ENCODE measurements at places on chromosomes 12 and 14.
A peak's percentile ranks its signal among the peaks of the same experiment; 100 is the strongest.

GRCh38 chr14:69101331-69101826, 51.5 kb downstream of the DCAF5 start:
- no peak for DNase-seq

DNA sequence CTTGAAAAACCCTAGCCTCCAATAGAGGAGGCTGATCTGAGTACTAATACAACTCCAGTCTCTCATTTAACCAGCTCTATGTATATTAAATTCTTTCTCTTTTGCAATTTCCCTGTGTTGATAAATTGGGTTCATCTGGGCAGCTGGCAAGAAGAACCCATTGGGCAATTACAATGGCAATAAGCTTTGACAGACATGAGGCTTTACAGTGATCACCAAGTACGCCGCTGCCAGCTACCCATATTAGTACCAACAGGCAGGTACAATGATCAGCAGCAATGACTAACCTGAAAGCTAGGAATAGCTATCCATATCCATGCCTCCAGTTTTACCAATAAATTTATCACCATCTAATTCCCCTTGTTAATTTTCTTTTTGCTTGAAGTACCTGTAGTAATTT, 54.5 kb downstream of the OSBPL8 start:
- no peak for DNase-seq

- DNase-seq = no peak
Measured at GRCh38 chr14:54577494-54577893, 10.6 kb downstream of the SAMD4A start.

- no peak for DNase-seq
Measured at GRCh38 chr12:89827592-89827991, 119.0 kb upstream of the ATP2B1 start.

DNA sequence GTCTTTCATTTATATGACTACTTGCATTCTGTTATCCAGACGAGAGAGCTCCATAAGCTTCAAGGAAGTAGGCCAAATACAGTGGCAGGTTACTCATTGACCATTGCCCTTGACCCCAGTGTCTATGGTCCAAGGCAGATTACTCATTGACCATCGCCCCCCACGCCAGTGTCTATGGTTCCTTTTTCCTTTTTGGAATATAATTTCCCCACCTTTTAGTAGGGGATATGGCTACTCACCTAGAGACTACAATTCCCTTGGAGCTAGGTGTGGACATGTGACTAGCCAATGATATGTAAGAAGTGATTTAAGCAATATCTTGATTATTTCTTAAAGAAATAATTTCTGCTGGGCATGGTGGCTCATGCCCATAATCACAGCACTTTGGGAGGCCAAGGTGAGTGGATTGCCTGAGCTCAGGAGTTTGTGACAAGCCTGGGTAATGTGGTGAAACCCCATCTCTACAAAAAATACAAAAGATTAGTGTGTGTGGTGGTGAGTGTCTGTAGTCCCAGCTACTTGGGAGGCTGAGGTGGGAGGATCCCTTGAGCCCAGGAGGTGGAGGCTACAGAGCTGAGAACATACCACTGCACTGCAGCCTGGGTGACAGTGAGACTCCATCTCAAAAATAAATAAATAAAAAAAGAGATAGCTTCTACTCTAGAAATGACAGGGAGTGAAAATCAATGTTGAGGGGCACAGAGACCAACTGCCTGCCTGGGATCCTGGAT, 32.6 kb downstream of the SIX4 start:
- DNase-seq = no peak

- DNase-seq = no peak
Measured at GRCh38 chr14:99603471-99604277, at the start of gene CCDC85C. Gene CCDC85C (minus strand): TSS chr14:99604207. CDS start chr14:99603959, 248 bp downstream.

- DNase-seq = no peak
Measured at GRCh38 chr12:71036526-71036925, 116.0 kb upstream of the PTPRR start.

DNA sequence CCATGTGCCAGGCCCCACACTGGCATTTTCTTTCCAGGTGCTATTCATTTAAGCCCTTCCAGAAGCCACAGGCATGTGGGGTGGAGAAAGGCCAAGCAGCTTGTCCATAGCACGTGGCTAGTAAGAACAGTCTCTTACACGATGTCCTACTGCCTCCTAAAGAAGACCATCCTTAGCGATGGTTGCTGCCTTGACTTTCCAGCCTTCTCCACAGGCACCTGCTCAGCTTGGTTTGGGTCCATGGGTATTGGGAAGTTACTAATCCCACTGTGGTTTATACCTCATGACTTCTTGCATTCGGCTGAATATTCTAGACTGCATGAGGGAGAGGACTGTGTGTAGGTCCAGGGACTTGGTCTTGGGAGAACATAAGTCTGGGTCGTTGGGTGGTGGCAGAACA, 49.2 kb downstream of the NINJ2 start:
- DNase-seq = no peak

- no peak for DNase-seq
Measured at GRCh38 chr14:26078561-26078960, 519.3 kb downstream of the NOVA1 start.

DNA sequence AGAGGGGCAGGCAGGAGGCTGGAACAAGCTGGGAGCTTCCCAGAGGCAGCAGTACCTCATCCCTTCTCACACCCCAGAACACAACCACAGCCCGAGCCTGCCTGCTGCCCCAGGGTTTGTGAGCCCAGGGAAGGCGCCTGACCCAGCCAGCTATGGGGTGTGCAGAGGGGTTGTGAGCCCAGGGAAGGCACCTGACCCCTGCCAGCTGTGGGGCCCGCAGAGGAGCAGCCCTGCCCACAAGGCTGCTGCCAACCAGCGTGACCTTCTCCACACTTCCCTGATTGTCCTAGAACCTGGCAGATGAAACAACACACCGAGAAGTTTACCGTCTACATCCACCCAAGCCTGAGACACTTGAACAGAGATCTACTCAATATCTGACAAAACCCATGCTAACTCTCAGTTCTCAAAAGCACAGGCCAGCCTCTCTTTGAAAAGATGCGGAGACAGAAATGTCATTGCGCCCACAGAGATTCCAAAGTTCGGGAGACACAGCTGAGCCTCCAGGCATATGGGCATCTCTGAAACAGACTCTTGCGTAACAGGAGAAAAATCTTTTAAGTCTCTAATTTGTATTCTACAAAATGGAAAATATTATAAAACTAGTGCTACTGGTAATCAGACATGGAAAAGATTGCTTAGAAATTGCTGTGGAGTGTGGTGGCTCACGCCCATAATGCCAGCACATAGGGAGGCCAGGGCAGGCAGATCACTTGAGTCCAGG, 47.3 kb downstream of the SFSWAP start:
- DNase-seq = no peak

- DNase-seq = no peak
Measured at GRCh38 chr12:65432114-65432513, 153.6 kb downstream of the MSRB3 start.

DNA sequence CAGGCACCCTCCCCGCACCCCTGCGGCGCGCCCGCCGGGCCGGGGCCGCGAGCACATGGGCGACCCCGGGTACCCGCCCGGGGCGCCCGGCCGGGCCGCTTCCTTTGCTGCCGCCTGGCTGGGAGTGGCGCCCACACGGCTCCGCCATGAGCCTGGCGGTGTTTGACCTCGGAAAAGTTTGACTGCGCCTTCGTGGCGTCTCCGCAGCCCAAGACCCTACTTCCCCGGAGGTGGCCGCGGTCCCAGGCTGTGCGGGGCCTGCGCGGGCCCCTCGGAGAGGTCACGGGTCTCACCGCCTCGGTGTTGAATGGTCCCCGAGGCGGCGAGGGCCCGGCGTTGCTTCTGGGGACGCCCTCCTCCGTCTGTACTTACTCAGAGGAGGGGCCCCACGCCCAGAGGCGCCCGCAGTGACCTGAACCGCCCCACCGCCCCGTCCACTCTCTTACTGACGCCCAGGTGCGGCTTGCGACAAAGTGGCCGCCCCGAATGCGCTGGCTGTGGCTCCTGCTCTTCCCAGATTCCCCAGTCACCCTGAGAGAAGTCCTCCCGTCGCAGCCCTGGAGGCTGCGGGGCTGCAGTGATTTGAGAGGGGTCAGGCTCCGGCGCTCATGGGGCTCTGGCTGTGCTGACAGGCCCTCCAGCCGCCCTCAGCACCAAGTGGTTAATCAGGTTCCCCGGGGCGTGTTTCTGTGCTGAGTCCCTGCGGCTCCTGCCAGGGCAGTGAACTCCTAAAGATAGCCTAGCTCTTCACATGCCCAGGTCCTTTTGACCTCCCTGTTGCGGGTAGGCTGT, 5.8 kb downstream of the KMT5A start:
- peak; percentile 60 for DNase-seq

- DNase-seq = no peak
Measured at GRCh38 chr12:19485240-19485639, 45.9 kb downstream of the AEBP2 start.

- no peak for DNase-seq
Measured at GRCh38 chr12:51869931-51870330, 18.0 kb upstream of the ANKRD33 start.

- no peak for DNase-seq
Measured at GRCh38 chr14:85325134-85326017, 204.6 kb upstream of the FLRT2 start.

- DNase-seq = no peak
Measured at GRCh38 chr12:65827827-65828231, 3.5 kb downstream of the HMGA2 start.

DNA sequence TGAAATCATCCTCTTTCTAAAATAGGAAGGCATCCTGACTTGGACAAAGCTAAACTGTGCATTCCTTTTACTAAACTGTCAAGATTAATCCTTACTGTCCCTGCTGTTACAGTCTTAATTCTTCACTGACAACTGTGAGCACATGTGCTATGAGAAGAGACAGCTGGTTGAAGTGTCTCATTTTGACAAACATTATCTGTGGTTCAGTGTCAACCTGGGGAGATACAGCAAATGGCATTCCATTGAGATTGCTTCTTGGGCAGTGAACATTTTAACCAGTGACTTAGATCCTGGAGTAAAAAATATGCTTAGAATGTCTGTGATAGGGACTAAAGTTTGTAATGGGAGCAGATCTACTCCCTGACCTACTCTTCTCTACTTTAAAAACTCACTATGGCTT, 552.6 kb upstream of the ATP2B1 start:
- no peak for DNase-seq

- DNase-seq = no peak
Measured at GRCh38 chr12:94167756-94168416, 19.5 kb downstream of the PLXNC1 start.

GRCh38 chr12:113154351-113154973, 4.9 kb downstream of the CFAP73 start:
- DNase-seq = no peak

DNA sequence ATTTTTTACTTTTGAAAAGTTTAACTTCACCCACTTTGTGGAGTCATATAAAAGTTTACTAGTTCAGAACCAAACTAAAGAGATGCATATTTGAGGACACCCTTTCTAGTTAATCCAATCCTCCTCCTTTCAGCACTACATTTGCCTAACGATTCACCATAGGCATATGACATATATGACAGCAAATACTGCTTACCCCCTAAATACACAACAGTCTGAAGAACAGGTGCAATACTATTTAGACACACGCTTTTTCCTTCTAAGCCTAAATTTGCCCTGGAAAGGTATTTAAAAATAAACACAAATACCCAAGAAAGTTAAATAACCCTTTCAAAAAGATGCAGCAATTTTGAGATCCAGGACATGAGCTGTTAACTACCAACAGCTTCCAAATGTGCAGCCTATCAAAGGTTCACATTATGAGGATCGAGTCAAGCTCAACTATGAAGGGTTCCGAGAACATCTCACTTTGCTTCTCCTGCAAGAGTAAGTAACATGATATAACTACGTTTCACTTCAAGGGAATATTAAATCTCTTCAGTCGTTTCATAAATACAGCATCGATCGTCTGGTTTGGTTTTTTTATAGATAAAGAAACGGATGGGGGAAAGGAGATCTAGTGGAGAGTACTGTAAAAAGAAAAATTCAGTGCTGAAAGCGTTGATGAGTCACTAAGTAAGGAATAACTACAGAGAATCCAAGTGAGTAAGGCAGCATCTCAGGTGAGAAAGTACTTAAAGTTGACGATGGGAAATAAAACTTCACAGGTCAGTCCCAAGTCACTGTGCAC, 677 bp upstream of the AP4S1 start:
- no peak for DNase-seq

- DNase-seq = no peak
Measured at GRCh38 chr12:50059440-50060119, 2.2 kb downstream of the ASIC1 start.

GRCh38 chr14:68016255-68016914, 196.8 kb downstream of the RAD51B start:
- DNase-seq = no peak

DNA sequence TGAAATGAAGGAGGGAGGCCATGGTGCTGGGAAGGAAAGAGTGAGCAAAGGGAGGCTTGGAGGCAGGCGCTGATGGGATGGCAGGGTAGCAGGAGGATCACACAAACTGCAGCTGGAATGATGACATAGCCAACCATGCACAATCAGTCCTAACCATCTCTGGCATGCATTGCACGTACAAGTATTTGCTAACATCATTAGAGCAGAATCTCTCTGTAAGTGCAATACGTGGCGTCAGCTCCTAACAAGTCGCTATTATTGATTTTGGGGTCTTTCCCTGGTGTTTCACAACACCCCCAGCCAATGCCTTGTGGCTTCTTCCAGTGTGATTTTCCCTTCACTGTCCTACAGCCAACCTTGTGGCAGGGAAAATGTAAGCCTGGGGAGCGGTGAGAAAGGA, 18.5 kb downstream of the BDKRB1 start:
- no peak for DNase-seq

DNA sequence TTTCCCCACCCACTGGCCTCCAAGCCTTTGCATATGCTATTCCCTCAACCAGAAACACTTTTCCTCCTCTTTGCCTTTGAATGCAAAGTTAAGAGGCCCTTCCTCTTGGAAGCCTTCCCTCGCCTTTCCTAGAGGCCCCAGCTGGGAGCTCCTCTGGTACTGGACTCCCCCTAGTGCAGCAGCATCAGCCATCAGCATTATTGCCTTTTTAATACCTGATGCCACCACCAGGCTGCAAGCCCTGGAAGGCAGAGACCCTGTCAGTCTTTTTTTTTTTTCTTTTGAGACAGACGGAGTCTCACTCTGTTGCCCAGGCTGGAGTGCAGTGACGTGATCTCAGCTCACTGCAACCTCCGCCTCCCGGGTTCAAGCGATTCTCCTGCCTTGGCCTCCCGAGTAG, 19.1 kb upstream of the PLA2G1B start:
- DNase-seq = no peak

GRCh38 chr14:51262868-51263267, 22.8 kb downstream of the TMX1 start:
- no peak for DNase-seq

- no peak for DNase-seq
Measured at GRCh38 chr12:95337146-95337545, 119.5 kb downstream of the VEZT start.

GRCh38 chr12:107318806-107319532, 225.6 kb upstream of the CRY1 start:
- no peak for DNase-seq

Data from GM12892 (cell line).